Bone marrow (tissue), 2 donors: ENCODE measurements at places on chromosomes 2 and 18.

GRCh38 chr2:134772493-134773169 lies 53.8 kb upstream of the TMEM163 start:
- no peak for DNase-seq

DNA sequence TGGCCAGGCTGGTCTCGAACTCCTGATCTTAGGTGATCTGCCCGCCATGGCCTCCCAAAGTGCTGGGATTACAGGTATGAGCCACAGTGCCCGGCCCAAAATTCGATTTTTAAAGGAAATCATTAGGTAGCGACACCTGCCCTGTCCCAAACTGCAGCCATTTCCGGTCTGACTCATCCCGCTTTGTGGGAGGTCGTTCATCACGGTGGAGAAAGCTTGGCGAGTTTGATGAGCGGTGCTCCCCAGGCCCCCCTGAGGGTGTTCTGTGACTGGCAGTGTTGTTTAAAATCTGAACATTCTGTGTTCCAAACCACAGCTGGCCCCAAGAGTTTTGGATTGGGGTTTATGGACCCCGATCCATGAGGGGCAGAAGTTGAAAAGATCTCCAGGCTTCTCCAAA lies 53.0 kb upstream of the GLI2 start:
- no peak for DNase-seq

DNA sequence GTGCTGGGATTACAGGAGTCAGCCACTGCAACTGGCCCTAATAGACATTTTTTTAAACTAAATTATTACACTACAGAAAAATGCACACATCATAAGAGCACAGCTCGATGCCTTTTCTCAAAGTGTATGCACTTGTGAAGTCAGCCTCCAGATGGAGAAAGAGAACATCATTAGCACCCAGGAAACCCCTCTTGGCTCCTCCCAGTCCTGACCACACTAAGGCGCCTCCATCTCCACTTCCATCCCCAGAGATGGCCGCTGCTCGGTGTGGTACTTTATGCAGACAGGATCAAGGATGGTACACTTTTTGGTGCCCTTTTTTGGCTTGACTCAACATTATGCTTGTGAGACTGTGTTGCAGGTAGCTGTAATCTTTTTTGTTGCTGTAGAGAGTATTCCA lies 34.8 kb downstream of the RRM2 start:
- no peak for DNase-seq

DNA sequence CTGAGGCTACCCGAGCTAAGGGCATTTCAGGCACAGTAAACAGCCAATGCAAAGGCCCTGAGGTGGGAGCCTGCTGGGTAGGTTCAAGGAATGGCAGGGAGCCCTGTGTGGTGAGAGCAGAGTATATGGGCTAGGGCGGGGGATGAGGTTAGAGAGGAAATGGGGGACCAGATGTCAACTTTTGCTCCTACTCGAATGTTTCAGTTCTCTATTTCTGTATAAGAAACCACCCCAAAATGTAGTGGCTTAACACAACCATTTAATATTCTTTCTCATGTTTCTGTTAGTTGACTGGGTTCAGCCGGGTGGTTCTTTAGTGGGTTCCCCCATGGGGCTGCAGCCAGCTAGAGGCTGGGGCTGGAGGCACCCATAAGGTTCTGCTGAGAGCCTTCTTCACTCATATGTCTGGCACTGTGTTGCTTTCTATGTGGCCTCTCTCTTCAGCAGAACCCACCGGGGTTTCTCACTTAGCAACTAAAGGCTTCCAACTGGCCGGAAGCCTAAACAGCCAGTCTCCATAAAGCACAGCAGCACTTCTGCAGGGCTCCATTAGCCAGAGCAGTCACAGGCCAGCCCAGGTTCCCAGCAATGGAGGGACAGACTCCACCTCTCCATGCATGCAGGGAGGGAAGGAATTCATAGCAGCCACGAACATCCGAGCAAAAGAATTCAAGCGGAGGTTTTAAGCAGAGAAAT lies 5.6 kb upstream of the ATOH8 start:
- no peak for DNase-seq

DNA sequence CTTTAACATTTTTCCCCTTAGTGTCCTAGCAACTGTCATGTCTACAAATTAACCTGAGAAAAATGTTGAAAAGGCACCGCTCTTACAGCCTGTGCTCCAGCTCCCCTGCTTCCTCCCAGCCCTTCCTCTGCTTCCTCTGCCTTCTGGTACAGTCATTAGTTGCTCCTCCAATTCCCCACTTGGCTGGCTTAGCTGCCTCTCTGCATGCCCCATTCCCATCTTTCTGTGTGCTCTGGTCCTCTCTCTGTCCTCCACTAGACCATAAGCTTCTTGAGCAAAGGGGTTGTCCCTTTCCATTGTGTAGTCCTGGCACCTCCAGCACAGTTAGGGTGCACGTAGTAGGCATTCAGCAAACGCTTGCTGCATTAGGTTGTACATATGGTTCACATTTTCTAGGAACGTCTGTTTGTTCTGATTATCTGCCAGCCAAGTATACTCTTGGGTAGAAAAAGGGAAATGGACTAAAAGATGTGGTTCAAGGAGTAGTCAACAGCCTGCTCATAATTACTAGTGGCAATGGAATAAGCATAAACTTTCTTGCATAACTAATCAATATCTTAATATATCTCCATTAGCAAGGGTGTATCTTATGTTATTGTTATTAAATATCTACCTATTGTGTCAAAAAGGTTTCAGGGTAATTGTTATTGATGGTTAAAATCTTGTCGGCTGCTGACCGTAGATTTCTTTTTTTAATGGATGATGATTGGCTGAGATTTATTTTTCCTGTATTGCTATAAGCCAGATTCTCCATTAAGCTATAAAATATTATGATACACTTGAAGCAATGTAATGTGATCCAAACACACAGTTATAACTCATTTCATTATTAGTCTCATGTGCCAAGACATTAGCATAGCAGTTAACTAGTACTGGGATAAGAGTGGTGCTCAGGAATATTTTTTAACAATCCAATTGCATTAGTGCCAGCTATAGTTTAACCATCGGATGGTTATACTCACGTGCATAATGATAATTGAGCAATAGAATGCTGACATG lies 340.1 kb downstream of the SLC4A3 start:
- DNase-seq = no peak

DNA sequence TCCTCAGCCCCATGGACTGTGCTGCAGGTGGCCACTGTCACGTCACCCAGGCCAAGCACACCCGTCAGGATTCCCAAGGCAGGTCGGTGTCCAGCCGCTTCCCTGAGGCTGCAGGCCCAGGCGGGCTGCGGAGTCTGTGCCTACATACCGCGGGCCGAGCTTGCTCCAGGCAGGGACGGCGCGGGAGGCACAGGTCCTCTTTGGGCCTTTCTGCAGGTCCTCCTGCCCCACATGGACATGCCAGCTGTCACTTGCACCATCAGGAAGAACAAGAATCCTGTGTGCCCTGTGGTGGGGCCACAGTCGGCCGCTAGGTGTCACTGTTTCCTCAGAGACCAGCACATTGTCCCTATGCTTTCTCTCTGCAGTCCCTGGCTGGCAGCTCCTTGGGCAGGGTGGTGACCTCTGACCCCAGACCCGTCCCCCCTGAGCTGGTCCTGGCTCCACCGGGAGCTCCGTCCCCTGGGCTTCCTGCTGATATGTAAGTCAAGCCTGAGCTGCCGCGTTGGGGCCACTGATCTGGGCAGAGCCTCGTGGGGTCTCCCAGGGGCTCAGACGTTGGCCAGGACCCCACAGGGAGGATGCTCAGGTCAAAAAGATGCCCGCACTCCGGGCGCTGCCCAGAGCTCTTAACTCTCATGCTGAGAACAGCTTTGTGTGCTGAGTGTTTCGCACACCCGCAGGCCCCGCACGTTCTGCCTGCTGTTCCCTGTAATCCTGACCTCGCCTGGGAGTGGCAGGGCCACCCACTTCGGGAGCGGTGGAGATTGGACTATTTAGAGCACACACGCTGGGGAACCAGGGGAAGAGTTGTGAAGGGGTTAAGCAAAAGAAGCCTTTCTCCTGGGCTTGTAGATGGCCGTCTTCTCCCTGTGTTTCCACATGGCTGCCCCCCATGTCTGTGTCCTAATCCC lies 17.3 kb upstream of the AGXT start:
- peak; percentile 58 for DNase-seq

DNA sequence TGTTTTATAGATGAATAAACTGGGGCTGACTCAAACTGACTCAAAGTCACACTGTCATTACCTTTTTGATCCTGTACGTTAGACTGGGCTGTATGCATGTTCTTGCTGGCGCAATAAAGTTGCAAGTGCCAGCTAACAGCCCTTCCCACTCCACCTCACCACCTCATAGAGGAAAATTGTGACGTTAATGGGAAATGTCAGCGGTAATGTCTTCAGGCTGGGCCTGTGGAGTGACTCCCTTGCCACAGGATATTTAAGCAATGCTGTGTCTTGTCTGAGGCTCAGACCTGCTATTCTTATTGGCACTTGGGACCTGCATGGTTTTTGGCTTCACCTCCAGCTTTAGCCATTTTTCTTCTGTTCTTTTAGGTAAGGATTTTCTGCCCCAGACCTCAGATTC lies 25.2 kb upstream of the CASP10 start:
- no peak for DNase-seq

DNA sequence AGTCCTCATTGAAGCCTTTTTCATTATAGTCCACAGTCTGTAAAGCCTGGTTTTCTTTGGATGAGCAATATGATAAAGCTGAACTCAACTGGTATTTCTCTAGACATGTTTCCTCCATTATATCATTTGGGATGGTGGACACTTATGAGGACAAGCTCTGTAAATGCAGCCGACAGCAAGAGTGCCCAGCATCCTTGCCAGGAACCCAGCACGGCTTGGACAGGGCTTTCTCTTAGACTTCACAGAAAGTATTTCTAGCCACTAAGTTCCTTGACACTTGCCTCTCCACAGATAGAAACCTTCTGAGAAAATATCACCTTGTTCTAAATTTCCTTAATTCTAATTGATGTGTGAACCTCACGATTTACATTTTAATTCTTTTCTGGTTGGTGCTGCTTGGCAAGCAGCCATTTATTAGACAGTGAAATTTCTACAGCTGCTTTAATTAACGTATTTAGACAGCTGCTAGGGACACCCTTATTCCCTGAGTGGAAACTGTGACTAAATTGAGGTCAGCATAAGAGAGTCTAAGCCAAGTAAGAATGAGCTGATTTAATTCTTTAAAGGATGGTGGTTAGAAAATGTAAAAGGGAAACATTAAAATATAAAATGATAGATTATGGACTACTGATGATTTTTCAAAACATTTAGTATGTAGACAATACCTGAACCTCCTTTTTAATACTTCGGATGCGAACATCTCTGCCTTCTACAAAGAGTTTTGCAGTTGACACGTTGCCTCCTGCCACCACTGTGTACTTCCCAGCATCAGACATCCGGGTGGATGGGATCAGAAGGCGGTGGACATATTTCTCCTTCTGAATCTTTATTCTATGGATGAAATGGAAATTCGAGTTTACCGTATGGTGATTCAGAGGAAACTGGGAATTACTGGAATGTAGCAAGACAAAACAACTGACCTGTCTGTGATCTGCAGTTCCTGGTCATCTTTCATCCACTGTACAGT lies 39.8 kb downstream of the TTN start:
- DNase-seq = no peak

- no peak for DNase-seq
Observed at GRCh38 chr2:142495141-142495540, 364.3 kb upstream of the LRP1B start.

- DNase-seq = no peak
Observed at GRCh38 chr2:144702051-144702450, 182.1 kb upstream of the ZEB2 start.
